Retinal pigment epithelial cell (primary cell): ENCODE measurements at places on chromosomes 11 and 22.
A peak's percentile ranks its signal among the peaks of the same experiment; 100 is the strongest.

- DNase-seq: no peak
These were observed 15.1 kb downstream of the MYEOV start for GRCh38 chr11:69308936-69309615.

DNA sequence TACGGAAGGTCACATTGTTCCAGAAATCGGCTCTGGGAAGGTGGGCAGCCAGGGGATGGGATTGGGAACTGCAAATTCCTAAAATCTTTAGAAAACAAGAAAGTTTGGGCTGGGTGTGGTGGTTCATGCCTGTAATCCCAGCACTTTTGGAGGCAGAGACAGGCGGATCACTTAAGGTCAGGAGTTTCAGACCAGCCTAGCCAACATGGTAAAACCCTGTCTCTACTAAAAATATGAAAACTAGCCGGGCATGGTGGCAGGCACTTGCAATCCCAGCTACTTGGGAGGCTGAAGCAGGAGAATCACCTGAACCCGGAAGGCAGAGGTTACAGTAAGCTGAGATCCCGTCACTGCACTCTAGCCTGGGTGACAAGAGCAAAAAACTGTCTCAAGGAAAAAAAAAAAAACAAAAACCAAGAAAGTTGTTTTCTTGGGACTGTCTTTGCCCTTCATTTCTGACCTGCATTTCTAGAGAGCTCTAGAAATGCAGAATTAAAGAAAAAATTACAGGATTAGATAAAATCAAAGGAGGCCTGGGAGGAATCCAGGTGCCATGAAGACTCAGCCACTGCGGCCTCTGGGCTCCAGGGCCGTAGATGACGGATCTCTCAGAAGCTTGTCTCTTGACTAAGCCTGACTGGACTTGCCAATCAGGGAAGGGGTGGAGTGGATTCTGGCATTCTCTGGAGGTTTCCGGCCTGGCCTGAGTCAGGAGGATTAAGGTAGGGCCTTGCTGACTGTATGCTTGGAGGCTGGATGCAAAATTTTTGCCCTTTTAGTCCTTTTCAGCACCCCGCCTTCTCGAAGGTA, 5.3 kb upstream of the MALAT1 start:
- peak; percentile 99 for DNase-seq

- DNase-seq: no peak
These were observed 169.0 kb upstream of the GRK3 start for GRCh38 chr22:25395468-25395867.

- DNase-seq: no peak
These were observed 192.5 kb upstream of the MTMR2 start for GRCh38 chr11:96116376-96116775.
